PC-9 (cell line): ENCODE measurements at places on chromosomes 2 and 18. TPM values are rescaled to one million over a fixed set of nuclear protein-coding genes. Genes with fewer than 3 reads are reported as not detected.

DNA sequence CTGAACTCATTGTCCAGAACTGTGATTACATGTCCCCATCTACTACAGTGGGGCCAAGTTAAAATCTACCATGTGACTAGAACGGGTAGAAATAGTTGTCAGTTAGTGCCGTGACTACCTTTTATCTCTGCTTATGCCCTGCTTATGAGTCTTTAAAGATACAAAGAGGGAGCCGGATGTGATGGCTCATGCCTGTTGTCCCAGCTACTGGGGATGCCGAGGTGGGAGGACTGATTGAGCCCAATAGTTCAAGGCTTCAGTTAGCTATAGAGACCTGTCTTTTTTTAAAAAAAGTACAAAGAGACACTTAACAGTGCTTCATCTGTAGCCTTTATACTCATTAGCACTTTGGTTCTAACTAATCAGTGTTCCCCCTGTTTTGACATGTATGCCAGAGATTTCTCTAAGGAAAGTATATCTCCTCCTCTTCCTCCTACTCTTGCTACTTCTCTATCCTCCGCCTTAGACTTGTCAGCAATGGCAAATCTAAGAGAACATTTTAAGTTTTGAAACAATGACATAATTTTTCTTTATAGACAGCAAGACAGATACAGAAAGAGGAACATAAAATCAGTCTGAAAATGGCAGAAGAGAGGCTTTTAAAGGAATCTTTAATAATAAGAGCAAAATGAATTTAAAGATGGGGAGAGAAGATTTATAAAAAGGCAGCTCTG, 45.0 kb downstream of the NBEAL1 start:
- DNase-seq = no peak
- no peak overlapping the region for H3K27ac ChIP-seq
- H3K36me3 ChIP-seq = no peaks in the 10 kb centered on the region
- no peak overlapping the region for H3K4me3 ChIP-seq
- H3K4me1 ChIP-seq = no peaks in the 10 kb centered on the region

- H3K4me1 ChIP-seq = 0 out of 2 replicates have a peak, but pooled peaks cover 10% of the 10 kb centered on the region
- H3K27me3 ChIP-seq = no peaks in the 10 kb centered on the region
These were observed 79.8 kb downstream of the XRCC5 start for GRCh38 chr2:216188956-216189355.

Gene IL1RL1
- total RNA-seq = 0.55 and 1.7 TPM in 2 replicates

DNA sequence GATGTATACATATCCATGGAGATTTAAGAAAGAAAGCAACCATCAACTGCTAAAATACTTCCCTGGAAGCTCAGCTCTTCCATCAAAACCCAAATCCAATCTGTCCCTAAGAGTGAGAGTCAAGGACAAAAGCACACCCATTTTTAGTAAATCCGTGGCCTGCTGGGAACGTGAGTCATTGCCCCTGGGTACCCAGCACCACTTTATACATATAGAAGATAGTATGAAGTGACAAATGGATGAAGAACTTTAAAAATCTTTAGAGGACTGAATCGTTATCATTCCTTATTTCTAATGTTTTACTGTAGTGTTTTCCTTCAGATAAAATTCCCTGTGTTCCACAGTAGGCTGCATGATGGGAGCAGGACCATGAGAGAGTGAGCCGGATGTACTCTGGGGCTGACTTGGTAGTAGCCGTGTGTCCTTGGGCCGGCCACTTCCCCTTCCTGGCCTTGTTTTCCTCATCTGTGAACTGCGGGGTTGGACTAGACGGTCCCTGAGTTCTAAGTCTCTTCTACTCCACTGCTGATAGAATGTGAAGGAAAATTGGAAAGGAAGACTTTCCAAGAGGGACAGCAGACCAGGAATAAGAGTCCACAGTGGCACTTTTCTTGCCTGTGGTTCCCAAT, 28.5 kb upstream of the CEP68 start:
- no peaks in the 10 kb centered on the region for H3K36me3 ChIP-seq
- H3K27me3 ChIP-seq = no peaks in the 10 kb centered on the region
- H3K4me3 ChIP-seq = no peak overlapping the region
- peaks cover 11% of the 10 kb centered on the region for H3K4me1 ChIP-seq

Gene KRTCAP3
- 62.9 and 91.7 TPM in 2 replicates for total RNA-seq

- DNase-seq = no peak
- no peak overlapping the region for H3K27ac ChIP-seq
- H3K4me1 ChIP-seq = no peaks in the 10 kb centered on the region
- H3K27me3 ChIP-seq = no peaks in the 10 kb centered on the region
These were observed 19.1 kb downstream of the KCNK3 start for GRCh38 chr2:26711457-26712161.

- no peaks in the 10 kb centered on the region for H3K4me1 ChIP-seq
- DNase-seq = no peak
- H3K27ac ChIP-seq = no peak overlapping the region
- no peaks in the 10 kb centered on the region for H3K27me3 ChIP-seq
- no peak overlapping the region for H3K4me3 ChIP-seq
These were observed 116.2 kb downstream of the RIF1 start for GRCh38 chr2:151525821-151526373.

DNA sequence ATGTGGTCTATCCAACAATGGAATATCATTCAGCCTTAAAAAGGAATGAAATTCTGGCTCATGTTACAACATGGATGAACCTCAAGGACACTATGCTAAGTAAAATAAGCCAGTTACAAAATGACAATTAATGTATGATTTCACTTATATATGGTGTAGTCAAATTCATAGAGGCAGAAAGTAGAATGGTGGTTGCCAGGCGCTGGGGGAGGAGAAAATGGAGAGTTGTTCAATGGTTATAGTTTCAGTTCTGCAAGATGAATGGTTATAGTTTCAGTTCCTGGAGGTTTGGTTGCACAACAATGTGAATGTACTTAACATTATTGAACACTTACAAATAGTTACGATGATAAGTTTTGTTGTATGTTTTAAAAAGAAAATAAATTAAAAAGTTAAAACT, 79.2 kb upstream of the IL1R2 start:
- no peak for DNase-seq
- H3K27ac ChIP-seq = no peak overlapping the region
- no peaks in the 10 kb centered on the region for H3K4me1 ChIP-seq
- H3K4me3 ChIP-seq = no peak overlapping the region
- H3K36me3 ChIP-seq = no peaks in the 10 kb centered on the region; the same call in 1 of the 2 replicates

- H3K27me3 ChIP-seq = no peaks in the 10 kb centered on the region
- H3K4me3 ChIP-seq = no peak overlapping the region
- H3K36me3 ChIP-seq = no peaks in the 10 kb centered on the region
- no peak overlapping the region for H3K27ac ChIP-seq
- H3K4me1 ChIP-seq = no peaks in the 10 kb centered on the region
These were observed 189.0 kb downstream of the GALNT1 start for GRCh38 chr18:35770376-35771014.

- no peaks in the 10 kb centered on the region for H3K27me3 ChIP-seq
- H3K36me3 ChIP-seq = no peaks in the 10 kb centered on the region
- no peak for DNase-seq
- no peaks in the 10 kb centered on the region for H3K4me1 ChIP-seq
- H3K27ac ChIP-seq = no peak overlapping the region
These were observed 432.6 kb downstream of the SATB2 start for GRCh38 chr2:199025146-199025545.

Gene B4GALT6
- 3.0 and 5.3 TPM in 2 replicates for total RNA-seq

DNA sequence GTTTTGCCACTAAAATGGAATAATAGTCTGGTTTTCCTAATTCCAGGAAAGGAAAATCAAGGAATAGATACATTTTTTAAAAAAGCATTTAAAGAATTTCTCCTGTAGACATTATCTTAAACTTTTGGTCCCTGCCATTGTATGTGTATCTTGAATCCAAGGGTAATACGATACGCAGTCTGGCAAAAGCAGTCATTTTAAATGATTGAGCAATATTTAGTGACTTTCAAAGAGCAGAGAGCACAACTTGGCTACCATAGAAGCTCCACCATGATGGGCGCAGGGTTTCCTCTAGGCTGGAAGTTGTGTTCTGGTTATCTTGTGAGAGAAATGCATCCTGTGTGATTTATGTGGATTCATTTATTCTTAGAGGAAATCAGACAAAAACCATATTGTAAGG, 92.9 kb downstream of the NEDD4L start:
- H3K27ac ChIP-seq = no peak overlapping the region
- H3K36me3 ChIP-seq = no peaks in the 10 kb centered on the region

Gene INHBB
- total RNA-seq = 50.0 and 57.5 TPM in 2 replicates

DNA sequence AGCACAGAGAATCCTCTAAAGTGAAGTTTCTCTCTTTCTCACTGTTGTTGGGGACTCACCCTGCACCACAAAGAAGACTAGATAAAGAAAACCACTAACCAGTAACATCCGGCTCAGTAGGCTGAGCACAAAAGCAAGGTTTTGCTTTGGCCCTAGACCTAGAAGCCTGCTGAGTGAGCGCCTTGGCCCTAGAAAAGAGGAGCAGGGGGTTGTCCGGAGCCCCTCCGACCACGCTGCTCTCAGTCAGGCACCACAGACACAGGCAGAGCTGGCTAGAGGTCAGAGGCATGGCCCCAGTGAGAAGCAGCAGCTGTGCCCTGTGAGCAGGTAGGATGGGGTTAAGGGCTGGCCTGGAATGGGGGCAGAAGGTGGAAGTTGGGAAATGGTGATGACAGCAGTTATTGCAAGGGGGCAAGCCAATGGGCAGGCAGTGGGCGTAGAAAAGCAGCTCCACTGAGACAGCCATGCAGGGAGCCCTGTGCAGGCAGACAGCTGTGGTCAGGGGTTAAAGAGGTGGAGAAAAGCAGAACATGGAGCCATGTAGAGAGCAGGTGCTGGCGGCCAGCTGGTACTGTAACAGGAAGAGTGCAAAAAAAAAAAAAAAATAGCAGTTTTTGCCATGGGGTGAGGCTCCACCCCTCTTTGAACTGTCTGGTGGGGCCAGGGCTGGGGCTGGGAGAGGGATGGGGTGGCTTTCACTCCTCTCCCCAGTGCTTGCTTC, 36.9 kb upstream of the SLC14A1 start:
- no peak overlapping the region for H3K4me3 ChIP-seq
- DNase-seq = no peak
- no peak overlapping the region for H3K27ac ChIP-seq
- no peaks in the 10 kb centered on the region for H3K36me3 ChIP-seq
- H3K27me3 ChIP-seq = no peaks in the 10 kb centered on the region

DNA sequence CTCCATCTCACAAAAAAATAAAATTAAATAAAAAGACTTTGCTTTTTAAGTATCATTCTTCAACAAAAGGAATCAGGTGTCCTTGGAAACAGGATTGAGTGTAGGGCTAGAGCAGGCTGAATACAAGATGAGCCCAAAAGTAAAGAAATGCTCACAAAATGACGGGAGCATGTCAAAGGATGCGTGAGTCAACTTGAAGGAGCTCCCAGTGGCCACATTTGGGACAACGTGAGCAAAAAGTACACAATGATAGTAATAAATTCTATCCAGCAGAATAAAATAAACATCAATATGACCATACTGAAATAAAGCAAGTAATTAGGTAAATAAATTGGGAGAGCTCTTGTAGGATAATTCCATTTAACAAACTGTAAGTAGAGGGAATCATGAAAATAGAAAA, 220.7 kb downstream of the PHLPP1 start:
- H3K4me3 ChIP-seq = no peak overlapping the region
- DNase-seq = no peak
- peaks cover 7% of the 10 kb centered on the region; the same call in 1 of the 2 replicates for H3K4me1 ChIP-seq
- no peak overlapping the region for H3K27ac ChIP-seq
- no peaks in the 10 kb centered on the region for H3K27me3 ChIP-seq

Gene SLC1A4
- 8.4 and 8.7 TPM in 2 replicates for total RNA-seq

DNA sequence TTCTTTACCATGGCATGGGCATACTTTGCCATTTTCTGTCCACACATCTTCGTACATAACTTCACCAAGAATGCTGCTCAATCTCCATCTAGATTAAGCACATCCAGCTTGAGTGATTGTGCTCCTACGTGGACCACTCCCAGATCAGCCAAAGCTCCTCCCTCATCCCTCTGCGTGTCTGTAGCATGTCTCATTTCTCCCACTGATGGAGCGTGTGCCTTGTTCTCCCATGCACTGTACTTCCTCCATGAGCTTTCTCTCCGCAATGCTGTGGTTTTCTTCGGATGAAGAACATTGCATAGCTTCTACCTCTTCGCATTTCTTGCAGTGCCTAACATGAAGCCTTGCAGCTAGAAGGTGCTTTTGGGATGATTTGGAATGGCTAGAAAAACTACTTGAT, 13.5 kb downstream of the CCL20 start:
- no peaks in the 10 kb centered on the region for H3K36me3 ChIP-seq
- no peak overlapping the region for H3K27ac ChIP-seq
- H3K4me3 ChIP-seq = no peak overlapping the region
- no peak for DNase-seq

Gene CFAP221
- total RNA-seq = not detected in 2 replicates

Gene MYO3B
- total RNA-seq = 5.3 and 6.7 TPM in 2 replicates

DNA sequence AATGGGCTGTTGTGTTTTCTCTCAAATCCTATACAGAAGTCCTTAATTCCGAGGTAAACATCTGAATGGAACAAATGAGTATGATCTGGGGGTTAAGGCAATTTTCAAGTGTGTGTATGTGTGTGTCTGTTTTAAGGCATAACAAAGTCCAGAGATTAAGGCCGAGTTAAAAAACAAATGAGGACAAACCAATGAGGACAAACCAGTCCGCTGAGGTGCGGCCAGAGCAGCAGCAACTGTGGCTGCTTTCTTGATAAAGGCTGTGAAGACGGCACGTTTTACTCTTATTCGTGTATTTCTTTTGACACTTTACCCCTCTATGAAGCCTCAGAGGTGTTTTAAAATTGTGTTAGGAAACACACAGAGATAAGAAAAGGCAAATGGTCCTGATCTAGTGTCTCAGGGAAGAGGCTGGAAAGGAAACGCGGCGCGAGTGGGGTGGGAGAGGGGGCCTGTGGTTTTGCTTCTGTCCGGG, 495 bp upstream of the GULP1 start:
- H3K4me1 ChIP-seq = peaks cover 22% of the 10 kb centered on the region
- H3K27ac ChIP-seq = peak overlapping the region; percentile 80
- H3K4me3 ChIP-seq = peak overlapping the region; percentile 83
- peak; percentile 13 for DNase-seq
- H3K27me3 ChIP-seq = no peaks in the 10 kb centered on the region

Gene DNAJC5G
- not detected in 2 replicates for total RNA-seq
